ENCODE measurements at places on chromosomes 1 and 21. TPM values are rescaled to one million over a fixed set of nuclear protein-coding genes. Genes with fewer than 3 reads are reported as not detected.
A peak's percentile ranks its signal among the peaks of the same experiment; 100 is the strongest.

Gene RNU1-3
- total RNA-seq: 8,154 TPM

Gene VANGL1
- 10.5 TPM for total RNA-seq

Gene DESI2
- 35.4 TPM for total RNA-seq

Gene TFAP2E
- 0.71 TPM for total RNA-seq

Gene NCMAP
- 0.62 TPM for total RNA-seq

Gene YTHDF2
- total RNA-seq: 40.1 TPM

Gene HSPB7
- 802 TPM for total RNA-seq

Gene AGBL4
- total RNA-seq: not detected

Gene TMEM222
- 27.4 TPM for total RNA-seq

Gene UTP11
- 28.4 TPM for total RNA-seq

Gene DNAJC28
- total RNA-seq: 1.2 TPM

Gene DNASE2B
- total RNA-seq: not detected

Gene DMRTA2
- not detected for total RNA-seq

- H3K4me3 ChIP-seq: no peak overlapping the region
- H3K36me3 ChIP-seq: no peaks in the 10 kb centered on the region
- no peak overlapping the region for H3K27ac ChIP-seq
- no peaks in the 10 kb centered on the region for H3K4me1 ChIP-seq
Measured at GRCh38 chr1:20376171-20376570, 85.5 kb downstream of the VWA5B1 start.

- DNase-seq: no peak
- H3K27me3 ChIP-seq: no peaks in the 10 kb centered on the region
- H3K27ac ChIP-seq: no peak overlapping the region
- H3K4me3 ChIP-seq: no peak overlapping the region
Measured at GRCh38 chr1:163436140-163436812, 114.5 kb downstream of the NUF2 start.

DNA sequence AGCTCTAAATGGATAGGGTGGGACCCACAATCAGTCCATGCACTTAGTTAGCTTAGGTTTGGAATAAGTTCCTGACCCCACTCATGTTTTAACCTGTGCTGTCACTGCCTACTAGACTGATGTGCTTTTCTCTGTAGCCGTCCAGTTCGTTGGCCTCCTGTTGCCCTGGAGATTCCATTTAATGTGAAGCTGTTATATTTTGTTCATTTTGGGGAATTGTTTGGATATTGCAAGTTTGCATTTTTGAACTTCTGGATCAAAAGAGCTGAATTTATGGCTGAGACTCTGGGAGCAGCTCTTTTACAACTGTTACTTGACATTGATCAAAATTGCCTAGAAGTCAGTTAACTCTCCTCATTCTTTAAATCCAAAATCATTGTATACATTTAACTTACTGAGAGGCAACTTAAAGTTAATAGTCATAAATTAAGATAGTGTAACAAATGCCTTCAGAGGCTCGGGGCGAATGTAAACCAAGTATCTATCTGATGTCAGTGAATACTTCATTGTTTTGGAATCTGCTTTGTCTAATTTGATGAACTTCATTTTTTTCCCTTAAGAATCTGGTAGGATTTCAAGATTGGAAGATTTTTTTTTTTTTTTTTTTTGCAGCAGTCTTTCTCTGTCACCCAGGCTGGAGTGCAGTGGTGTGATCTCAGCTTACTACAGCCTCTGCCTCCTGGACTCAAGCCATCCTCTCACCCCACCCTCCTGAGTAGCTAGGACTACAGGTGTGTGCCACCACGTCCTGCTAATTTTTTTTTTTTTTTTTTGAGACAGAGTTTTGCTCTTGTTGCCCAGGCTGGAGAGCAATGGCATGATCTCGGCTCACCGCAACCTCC is 38.1 kb downstream of the MIGA1 start:
- no peak overlapping the region for H3K27ac ChIP-seq
- H3K27me3 ChIP-seq: no peaks in the 10 kb centered on the region
- no peak for DNase-seq
- H3K36me3 ChIP-seq: peaks cover 5% of the 10 kb centered on the region
- H3K4me1 ChIP-seq: no peaks in the 10 kb centered on the region

DNA sequence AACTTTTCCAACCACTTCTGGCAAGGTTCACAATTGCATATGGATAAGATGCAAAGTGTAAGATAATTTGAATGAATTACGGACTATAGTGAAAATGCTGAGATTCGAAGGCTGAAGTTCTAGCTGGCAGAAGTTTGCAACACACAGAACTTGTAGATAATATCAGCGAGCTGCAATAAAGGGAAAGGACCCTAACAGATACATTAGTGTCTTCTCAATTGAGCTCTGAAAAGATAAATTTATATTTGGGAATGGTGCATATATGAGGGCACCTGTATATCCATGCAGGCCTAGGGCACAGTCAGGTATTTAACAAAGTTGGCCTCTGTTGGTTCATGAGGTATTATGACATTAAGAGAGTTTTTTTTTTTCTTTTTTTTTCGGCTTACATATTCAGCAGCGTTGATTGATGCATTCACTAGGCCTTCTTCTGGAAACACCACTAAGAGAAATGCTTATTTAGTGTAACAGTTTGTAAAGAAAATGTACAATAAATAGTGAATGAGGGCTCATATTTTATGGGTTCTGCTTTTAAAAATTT is 2.2 kb downstream of the NFIA start:
- peak overlapping the region; percentile 99 for H3K27ac ChIP-seq
- peaks cover 2% of the 10 kb centered on the region for H3K36me3 ChIP-seq
- H3K4me1 ChIP-seq: no peaks in the 10 kb centered on the region
- no peaks in the 10 kb centered on the region for H3K27me3 ChIP-seq

- DNase-seq: no peak
- H3K27ac ChIP-seq: no peak overlapping the region
- no peaks in the 10 kb centered on the region for H3K27me3 ChIP-seq
- no peak overlapping the region for H3K4me3 ChIP-seq
Measured at GRCh38 chr1:73839922-73840321, 358.1 kb downstream of the LRRIQ3 start.

- H3K4me3 ChIP-seq: no peak overlapping the region
- H3K27me3 ChIP-seq: no peaks in the 10 kb centered on the region
- no peaks in the 10 kb centered on the region for H3K36me3 ChIP-seq
- DNase-seq: no peak
Measured at GRCh38 chr1:19309123-19309813, 2.7 kb downstream of the AKR7A2 start.

GRCh38 chr1:246195296-246195695 is 311.8 kb downstream of the SMYD3 start:
- H3K4me3 ChIP-seq: no peak overlapping the region
- no peaks in the 10 kb centered on the region for H3K36me3 ChIP-seq
- no peaks in the 10 kb centered on the region for H3K4me1 ChIP-seq
- no peak for DNase-seq

DNA sequence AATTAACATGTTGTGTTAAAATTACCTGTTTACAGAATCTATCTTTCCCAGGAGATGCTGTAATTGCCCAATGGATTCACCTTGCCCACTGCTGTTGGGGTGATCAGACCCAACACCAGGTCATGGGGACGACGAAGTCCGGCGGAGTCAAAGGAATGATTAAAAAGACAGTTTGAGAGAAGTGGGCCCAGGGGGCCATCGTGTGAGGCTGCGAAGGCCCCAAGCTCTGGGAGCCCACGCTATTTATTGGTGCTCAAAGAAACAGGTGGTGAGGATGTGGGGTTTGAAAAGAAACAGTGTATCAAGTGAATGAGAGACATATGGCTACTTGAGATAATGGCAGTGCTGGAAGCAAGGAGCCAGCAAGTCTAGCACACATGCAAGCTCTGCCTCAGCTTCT is 16.3 kb upstream of the L1TD1 start:
- H3K36me3 ChIP-seq: no peaks in the 10 kb centered on the region
- no peak overlapping the region for H3K27ac ChIP-seq
- H3K27me3 ChIP-seq: no peaks in the 10 kb centered on the region
- H3K4me3 ChIP-seq: no peak overlapping the region

- DNase-seq: no peak
- peak overlapping the region; percentile 93 for H3K4me3 ChIP-seq
- no peaks in the 10 kb centered on the region for H3K4me1 ChIP-seq
- no peaks in the 10 kb centered on the region for H3K27me3 ChIP-seq
- H3K36me3 ChIP-seq: peaks cover 7% of the 10 kb centered on the region
- peak overlapping the region; percentile 17 for H3K27ac ChIP-seq
Measured at GRCh38 chr1:153945131-153945794, 1.3 kb downstream of the DENND4B start.

GRCh38 chr1:78237364-78237916 is 191.7 kb downstream of the GIPC2 start:
- no peaks in the 10 kb centered on the region for H3K4me1 ChIP-seq
- DNase-seq: no peak
- H3K36me3 ChIP-seq: no peaks in the 10 kb centered on the region
- H3K27me3 ChIP-seq: no peaks in the 10 kb centered on the region
- H3K4me3 ChIP-seq: no peak overlapping the region

- no peak for DNase-seq
- H3K27ac ChIP-seq: no peak overlapping the region
- H3K27me3 ChIP-seq: no peaks in the 10 kb centered on the region
- H3K4me3 ChIP-seq: no peak overlapping the region
- no peaks in the 10 kb centered on the region for H3K36me3 ChIP-seq
Measured at GRCh38 chr1:153032677-153033308, 1.8 kb downstream of the SPRR1B start.

DNA sequence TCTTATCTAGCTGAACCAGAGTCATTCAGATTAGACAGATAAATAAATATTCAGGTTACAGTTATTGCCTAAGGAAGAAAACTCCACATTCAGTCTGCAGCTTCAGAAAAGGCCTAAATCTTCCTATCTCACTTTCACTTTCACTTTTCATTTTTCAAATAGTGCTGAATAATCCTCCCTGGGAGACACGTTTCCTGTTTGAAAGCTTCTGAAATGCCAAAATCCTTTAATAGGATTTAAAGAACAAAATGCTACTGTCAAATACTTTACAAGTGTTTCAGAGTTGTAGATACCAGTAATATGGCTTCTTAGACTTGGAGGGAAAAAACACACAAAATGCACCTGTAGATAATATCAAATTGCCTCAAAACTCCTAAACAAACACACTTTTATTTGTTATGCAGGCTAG is 3.9 kb downstream of the PSMB2 start:
- DNase-seq: no peak
- H3K36me3 ChIP-seq: no peaks in the 10 kb centered on the region
- H3K4me3 ChIP-seq: peak overlapping the region; percentile 18
- no peaks in the 10 kb centered on the region for H3K4me1 ChIP-seq

DNA sequence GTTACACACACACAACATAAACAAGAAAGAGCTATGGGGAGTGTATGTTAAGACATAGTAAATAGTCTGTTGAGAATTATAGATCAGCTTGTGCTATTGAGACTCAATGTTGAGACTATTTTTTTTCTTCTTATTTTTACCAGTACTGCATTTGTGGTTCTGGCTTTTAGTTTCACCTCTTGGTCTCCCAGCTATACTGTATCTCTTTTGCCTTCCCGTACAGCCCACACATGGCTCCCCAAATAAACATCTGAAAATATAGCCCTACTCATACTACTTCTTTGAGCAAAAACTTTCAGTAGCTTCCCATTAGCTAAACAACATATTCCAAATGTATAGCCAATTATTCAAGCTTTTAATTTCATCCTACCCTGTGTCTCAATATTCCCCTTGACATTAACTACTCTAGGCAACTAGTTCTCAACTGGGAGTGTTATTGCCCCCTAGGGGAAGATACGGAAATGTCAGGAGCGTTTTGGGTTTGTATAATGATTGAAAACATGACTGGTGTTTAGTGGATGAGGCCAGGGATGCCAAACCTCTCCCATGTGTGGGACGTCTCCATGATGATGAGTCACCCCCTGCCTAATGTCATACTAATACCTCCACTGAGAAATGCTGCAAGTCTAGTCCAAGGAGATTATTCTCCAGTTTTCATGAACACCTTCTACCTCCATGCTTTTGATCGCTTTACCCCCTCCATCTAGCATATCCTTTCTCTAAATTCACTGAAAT is 6.8 kb downstream of the RPE65 start:
- DNase-seq: no peak
- no peaks in the 10 kb centered on the region for H3K27me3 ChIP-seq
- no peaks in the 10 kb centered on the region for H3K36me3 ChIP-seq
- H3K4me3 ChIP-seq: no peak overlapping the region

DNA sequence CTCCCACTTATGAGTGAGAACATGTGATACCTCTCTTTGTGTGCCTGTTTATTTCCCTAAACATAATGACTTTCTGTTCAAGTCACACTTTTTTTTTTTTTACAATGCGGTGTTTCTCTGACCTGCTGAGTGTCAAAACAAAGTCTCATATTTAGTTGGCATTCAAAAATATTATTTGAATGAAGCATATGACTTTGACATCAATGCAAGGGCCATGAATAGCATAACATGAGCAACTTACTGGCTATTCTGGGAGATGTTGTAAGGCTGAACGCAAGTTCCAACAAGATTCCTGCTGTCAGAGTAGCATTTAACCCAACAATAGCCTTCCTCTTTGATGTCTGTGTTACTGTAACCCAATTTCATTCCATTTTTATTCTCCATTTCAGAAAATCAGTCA is 2.0 kb upstream of the KRTAP19-1 start:
- no peak overlapping the region for H3K27ac ChIP-seq
- no peak overlapping the region for H3K4me3 ChIP-seq
- no peak for DNase-seq

DNA sequence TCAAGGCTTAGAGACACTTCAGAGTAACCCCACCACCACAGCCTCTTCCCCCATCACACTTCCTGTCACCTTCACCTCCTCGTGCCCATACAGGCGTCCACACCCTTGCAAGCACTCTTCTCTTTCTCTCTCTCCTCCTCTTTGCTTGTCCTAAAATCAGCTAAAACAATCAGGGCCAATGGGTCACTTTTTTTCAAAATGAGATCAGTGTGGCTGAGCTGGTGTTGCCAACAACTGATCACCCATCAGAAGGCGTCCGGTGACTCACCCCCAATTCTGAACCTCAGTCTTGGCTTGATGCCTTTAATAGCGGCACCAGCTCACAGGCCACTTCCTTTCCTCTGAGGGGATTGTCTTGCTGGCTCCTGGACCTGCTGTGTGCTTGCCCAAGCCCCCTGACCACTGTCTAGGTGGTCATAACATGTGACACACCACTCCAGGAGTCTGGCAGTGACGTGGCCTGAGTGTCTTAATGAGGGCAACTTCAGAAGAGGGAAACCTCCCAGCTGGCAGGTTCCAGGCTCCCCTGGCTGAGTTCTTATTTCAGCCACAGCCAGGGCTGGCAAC is 1.6 kb downstream of the DRAXIN start:
- H3K4me1 ChIP-seq: no peaks in the 10 kb centered on the region
- H3K36me3 ChIP-seq: no peaks in the 10 kb centered on the region
- no peaks in the 10 kb centered on the region for H3K27me3 ChIP-seq
- no peak for DNase-seq
- H3K4me3 ChIP-seq: no peak overlapping the region
- H3K27ac ChIP-seq: no peak overlapping the region

- no peaks in the 10 kb centered on the region for H3K36me3 ChIP-seq
- no peak overlapping the region for H3K4me3 ChIP-seq
Measured at GRCh38 chr1:216632980-216633379, 90.2 kb downstream of the ESRRG start.

DNA sequence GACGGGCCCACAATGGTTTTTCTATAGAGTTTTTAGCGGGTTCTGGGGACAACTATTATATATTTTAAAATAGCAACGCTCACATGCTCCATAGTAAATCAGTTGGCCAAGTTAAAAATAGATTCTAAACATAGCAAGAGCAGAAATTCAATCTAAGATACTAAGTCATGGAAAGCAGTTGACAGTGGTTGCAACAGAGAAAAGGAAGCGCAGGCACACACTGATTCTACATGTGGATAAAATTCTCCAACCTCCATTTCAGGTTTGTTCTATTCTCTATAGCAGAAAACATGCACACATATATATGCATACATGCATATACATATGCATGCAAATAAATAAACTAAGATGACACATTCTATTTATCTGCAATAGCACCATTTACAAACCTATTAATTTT is 89.6 kb upstream of the HNRNPU start:
- no peaks in the 10 kb centered on the region for H3K4me1 ChIP-seq
- no peaks in the 10 kb centered on the region for H3K27me3 ChIP-seq
- no peaks in the 10 kb centered on the region for H3K36me3 ChIP-seq
- H3K27ac ChIP-seq: no peak overlapping the region

Data from aorta (tissue), 5 donors.